ENCODE measurements at places on chromosomes 11 and 22.

GRCh38 chr11:88297863-88298262 lies 39.7 kb downstream of the CTSC start:
- DNase-seq = no peak

DNA sequence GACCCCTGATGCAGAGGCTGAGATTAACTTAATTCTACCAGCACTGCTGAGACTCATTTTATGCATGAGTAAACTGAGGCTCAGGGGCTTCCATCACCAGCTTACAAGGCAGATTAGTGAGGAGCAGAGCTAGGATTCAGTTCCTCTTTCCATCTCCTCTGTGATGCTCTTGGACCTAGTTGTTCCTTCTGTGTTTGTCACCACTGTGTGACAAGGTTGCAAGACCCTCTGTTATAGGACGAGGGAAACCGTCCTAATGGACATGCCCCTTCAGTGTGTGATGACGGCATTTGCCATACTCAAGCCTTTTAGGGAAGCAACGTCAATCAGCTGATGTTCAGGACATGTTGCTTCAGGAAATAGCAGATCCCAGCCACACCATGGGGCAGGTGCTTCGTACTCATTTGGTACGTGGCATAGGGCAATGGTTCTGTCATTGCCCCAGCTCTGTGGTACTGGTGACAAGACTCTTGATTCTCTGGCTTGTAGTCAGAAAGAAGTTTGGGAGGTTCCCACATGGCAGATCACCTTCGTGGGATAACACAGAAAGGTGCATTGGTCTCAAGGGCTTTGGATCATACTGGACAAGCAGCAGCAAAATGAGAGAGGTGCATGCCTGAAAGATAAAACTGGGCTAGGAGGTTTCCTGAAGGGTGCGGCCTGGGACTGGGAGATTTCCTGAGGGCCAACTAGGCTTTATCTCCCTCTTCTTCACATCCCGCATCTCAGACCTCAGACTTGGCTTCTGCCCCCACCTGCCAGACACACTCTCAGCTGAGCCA lies 23.9 kb upstream of the CD44 start:
- no peak for DNase-seq

- DNase-seq = no peak
Measured at GRCh38 chr11:118087931-118088330, 1.2 kb upstream of the SMIM35 start.

- DNase-seq = peak; percentile 35
Measured at GRCh38 chr22:49603016-49603415, 224.7 kb downstream of the BRD1 start.

DNA sequence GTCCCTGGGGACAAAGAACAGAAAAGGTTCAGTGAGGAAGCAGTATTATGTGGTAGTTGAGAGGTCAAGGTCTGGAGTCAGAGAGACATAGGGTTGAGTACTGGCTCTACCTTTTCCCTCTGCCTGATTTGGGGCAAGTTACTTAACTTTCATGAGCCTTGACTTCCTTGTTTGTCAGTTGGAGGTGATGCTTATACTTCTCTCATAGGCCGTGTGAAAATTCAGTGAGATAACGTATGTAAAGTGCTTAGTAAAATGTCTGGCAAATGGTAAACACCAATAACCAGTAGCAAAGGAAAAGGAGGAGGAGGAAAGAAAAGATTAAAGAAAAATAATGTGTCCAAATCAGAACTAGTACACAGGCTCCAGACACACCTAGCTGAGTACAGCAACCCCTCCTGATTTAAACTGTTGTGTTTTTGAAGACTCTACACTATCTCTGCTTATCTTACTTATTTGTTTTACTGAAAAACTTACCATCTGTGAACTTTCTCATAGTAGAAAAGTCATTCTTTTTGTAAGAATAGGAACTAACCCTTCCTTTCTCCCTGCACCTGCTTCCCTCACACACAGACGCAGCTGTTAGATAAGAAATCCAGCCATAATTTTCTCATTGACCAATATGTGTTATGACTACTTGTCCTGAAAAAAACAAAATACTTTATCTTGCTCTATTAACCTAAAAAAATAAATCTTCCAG lies 126.9 kb downstream of the CD44 start:
- no peak for DNase-seq

DNA sequence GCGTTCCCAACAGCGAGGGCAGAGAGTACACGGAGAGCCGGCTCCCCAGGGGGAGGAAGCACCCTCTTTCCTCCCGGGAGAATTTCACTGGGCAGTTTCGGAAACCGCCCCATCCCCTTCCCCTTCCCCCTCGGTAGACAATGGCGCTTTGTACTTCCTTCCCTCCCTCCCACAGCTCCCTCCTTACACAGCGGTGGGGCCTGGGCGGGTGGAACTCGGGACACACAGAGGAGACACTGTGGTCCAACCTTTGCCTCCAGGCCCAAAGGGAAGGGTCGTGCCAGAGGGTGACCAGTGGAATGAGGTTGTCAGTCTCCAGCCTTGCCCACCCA lies 4.3 kb downstream of the SMTN start:
- DNase-seq = peak; percentile 73

DNA sequence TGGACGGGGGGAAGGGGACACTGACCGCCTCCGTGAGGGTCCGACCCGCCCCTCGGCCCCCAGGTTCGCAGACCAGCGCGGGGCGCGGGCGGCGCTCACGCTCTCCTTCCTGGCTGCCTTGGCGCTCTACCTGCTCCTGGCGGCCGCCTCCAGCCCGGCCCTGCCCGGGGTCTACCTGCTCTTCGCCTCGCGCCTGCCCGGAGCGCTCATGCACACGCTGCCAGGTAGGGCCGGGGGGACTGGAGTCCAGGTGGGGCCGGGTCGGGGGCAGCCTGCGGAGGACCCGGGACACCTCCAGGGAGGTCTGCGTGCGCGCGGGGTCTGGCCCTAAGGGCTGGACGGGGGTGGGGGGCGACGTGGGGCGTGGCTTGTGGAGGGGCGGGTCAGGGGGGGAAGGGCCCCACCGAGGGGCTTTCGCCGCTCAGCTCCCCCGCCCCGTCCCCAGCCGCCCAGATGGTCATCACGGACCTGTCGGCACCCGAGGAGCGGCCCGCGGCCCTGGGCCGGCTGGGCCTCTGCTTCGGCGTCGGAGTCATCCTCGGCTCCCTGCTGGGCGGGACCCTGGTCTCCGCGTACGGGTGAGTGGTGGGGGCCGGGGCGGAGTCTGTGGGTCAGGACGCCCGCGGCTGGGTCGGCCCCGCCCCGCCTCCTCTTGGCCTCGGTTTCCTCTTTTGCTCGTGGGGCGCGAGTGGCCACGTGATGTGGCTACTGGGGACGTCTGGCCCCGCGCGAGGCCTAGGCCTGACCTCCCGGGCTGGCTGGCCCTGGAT lies 19.9 kb downstream of the PHLDA2 start:
- DNase-seq = no peak

DNA sequence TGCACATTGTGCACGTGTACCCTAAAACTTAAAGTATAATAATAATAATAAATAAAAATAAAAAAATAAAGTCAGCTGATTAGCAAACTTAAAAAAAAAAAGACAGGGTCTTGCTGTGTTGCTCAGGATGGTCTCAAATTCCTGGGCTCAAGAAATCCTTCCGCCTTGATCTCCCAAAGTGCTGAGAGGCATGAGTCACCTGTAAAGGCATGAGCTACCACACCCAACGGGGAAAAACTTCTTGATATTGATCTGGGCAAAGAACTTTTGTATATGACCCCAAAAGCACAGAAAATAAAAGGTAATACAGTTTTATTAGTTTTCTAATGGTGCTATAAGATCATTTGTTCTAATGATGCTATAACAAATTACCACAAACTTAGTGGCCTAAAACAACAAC lies 46.1 kb downstream of the ENTHD1 start:
- DNase-seq = no peak

- no peak for DNase-seq
Measured at GRCh38 chr22:29113319-29113718, 40.5 kb downstream of the KREMEN1 start.

- no peak for DNase-seq
Measured at GRCh38 chr11:68380786-68381622, 68.6 kb downstream of the LRP5 start.

DNA sequence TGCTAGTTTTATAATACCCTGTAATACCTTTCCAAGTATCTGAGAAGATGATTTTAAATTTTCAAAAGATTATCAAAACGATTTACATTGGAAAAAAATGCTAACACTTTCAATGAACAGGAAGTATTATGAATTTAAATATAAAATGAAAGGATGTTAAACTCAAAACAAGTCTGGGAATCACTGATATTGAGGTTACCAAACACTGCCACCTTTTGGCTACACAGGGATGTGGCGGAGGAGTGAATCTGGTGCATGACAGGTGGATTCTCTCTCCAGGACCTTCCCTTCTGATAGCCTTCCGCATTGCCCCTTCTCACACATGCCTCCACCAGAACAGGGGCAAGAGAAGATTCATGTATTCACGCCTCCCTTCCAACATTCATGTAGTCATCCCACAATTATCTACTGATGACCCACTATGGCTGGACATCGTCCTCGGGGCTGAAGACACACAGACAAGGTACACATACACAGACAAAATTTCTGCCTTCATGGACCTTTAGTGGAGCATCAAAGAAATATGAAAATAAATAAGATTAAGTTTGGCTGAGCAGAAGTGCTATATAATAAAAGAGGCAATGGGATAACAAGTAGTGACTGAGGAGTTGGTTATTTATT lies 34.7 kb downstream of the ATG16L2 start:
- peak; percentile 80 for DNase-seq

DNA sequence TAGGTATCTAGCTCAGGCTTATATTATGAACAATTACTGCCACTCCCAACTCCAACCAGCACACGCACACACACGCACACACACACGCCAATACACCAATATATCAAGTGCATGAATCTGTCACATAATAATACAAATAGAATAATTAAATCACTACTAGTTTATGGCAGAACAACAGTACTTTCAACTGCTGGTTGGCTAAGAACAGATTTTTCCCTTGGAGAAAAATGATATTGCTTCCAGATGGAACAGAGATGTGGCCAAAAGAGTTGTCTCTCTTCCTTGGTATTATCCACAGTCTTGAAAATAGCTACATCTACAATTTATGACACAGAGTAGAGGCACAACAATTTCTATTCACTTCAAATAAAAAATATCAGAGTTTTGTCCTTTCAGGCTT lies 538.3 kb upstream of the FAT3 start:
- no peak for DNase-seq

DNA sequence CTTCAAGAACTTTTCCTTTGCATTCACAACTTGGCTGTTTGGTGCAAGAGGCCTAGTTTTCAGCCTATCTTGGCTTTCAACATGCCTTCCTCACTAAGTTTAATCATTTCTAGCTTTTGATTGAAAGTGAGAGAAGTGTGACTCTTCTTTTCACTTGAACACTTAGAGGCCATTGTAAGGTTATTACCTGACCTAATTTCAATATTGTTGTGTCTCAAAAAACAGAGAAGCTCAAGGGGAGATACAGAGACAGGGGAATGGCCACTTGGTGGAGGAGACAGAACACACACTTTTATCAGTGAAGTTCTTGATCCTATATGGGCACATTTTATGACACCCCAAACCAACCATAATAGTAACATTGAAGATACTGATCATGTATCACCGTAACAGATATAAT lies 532.3 kb downstream of the DLG2 start:
- no peak for DNase-seq

DNA sequence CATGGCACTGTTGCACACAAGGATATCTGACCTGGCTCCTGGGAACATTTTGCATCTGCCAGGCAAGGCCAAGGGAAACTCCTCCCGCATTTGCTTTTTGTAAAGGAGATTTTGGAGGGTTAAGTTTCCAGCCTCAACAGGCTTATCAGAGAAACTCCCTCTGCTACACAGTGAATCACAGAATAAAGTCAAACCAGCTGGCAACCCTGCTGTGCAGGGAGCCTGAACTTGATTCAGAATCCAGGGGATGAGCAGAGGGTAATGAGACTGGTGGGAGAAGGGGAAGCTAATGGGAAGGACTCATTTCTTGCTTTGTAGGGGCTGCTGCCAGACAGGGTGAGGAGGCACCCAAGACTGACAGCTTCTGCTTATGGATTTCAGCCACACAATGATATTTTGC lies 185.3 kb upstream of the ISX start:
- no peak for DNase-seq

GRCh38 chr11:45643598-45644260 lies 21.7 kb downstream of the CHST1 start:
- DNase-seq = no peak

GRCh38 chr11:13313005-13313819 lies 35.6 kb downstream of the BMAL1 start:
- DNase-seq = no peak

- DNase-seq = no peak
Measured at GRCh38 chr11:47551086-47551485, 1.8 kb downstream of the CELF1 start.

DNA sequence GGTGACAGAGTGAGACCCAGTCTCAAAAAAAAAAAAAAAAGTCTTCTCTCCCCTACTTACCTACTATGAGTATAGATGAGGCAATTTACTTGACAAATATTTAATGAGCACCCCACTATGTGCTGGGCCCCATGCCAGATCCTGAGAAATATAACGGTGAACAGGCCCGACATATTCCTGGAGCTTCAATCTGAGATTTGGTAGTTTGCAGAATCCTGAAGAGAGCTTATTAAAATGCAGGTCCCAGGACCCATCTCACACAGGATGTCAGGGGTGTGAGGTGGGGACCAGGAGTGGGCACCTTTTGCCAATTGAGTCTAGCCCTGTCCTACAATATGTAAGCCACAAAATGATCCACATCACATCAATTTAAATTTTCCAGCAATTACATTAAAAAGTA lies 44.0 kb downstream of the KCNJ4 start:
- no peak for DNase-seq

DNA sequence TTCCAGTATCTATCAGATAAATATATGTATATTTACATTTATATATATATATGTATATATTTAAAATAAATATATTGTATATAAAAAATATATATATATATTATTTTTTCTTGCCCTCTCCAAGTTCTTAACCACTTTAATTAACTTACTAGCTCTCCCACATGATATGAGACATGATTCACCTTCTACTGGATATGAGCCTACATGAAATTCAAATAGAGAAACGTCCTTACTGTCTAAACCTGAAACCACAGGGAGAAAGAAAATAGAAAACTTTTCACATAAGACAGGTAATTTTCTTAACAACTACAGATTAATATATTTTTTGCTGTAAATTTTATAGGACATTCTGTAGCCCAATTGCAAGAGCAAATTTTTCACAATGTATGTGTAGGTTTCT lies 391.6 kb downstream of the ETS1 start:
- DNase-seq = no peak

- peak; percentile 67 for DNase-seq
Measured at GRCh38 chr11:21514316-21514715, 678.6 kb upstream of the ANO5 start.

- peak; percentile 46 for DNase-seq
Measured at GRCh38 chr11:76664578-76665061, 5.9 kb downstream of the LRRC32 start.

DNA sequence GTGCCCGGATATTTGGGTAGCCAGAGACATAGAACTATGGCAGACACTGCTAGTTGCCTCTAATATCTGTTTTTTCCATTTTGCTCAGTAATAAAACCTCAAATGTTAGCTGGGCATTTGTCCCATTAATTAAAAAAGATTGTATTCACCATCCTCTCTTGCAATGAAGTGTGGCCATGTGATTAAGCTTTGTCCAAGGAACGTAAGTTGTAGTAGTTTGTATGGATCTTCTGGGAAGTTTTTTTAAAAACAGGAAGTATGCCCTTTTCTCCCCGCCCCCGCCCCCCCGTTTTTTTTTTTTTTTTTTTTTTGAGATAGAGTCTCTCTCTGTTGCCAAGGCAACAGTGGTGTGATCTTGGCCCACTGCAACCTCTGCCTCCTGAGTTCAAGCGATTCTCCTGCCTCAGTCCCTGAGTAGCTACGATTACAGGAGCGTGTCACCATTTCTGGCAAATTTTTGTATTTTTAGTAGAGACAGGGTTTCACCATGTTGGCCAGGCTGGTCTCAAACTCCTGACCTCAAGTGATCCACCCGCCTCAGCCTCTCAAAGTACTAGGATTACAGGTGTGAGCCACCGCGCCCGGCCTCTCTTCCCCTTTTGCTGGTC lies 1.7 kb upstream of the TMEM135 start:
- no peak for DNase-seq

Measured in endodermal cell (in vitro differentiated cells).